Fibroblast of mammary gland (primary cell): ENCODE measurements at places on chromosomes 13 and 19.

DNA sequence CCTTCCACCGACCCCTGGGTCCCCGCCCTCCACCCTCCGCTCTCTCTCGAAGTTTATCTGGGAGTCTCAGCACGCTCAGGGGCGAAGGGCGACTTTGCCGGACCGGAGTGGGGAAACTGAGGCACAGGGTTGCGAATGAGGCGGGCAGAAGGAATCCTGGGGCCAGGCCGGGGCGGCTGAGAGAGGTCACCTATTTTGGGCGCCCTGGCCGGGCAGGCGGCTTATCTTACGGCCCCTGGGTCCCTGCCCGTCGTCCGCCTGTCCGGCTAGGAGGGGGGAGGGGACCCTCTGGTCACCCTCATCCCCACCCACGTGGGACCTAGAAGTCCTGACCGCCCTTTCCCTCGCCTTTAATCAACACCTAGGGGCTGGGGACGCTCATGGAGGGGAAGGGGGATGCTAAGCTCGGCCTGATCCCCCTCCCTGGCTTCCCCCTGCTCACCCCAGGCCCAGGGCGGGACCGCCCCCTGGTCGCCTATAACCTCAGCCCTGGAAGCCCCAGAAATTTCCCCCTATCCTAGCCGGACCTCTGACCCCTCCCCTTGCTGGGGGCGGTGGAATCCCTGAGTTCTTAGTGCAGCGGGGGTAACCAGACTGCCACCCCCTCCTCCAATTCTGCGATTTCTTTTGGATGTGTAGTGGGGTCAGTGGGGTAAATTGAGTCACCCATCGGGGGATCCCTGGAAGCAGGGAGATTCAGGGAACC lies 556 bp downstream of the TRIP10 start:
- DNase-seq, result no peak

GRCh38 chr19:14118165-14119051 lies 846 bp upstream of the PRKACA start:
- DNase-seq, result peak; percentile 78

GRCh38 chr19:40804783-40805242 lies 5.8 kb downstream of the EGLN2 start:
- DNase-seq, result no peak

DNA sequence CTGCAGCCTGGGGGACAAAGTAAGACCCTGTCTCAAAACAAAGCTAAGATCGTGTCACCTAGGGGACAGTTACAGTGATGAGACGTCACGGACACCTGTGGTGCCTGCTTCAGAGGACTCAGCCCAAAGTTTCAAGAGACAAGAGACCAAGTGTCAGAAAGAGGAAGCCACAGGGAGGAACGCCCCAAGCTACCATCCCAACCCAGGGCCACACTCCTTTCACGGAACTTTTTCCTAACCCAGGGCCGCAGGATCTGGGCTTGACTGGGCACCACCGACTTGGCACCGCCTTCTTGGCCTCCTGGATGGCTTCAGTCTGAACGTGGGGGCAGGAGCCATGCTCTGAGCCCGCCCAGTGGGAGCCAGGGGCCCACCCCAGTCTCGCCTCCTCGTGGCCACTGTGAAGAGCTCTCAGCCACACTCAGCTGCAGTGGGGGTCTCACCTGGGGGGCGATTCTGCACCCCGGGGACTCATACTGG lies 8.5 kb downstream of the MOB3A start:
- DNase-seq, result no peak

DNA sequence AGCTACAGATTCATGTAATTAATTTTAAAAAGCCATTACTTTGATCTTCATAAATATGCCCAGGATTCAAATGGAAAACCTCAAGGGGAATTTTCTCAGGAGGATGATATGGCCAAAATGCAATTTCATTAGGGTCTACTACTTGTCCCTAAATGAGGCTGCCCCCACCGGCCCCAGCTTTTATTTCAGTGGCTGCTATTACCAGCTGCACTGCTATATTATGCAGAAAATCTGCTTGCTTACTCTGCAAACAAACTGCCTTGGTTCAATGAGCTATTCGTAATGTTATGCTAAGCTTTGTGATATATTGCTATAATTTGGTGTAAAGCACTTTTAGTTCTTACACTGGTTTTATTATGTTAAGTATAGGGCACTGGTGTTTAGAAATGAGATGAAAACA lies 137.3 kb upstream of the TMTC4 start:
- no peak for DNase-seq

DNA sequence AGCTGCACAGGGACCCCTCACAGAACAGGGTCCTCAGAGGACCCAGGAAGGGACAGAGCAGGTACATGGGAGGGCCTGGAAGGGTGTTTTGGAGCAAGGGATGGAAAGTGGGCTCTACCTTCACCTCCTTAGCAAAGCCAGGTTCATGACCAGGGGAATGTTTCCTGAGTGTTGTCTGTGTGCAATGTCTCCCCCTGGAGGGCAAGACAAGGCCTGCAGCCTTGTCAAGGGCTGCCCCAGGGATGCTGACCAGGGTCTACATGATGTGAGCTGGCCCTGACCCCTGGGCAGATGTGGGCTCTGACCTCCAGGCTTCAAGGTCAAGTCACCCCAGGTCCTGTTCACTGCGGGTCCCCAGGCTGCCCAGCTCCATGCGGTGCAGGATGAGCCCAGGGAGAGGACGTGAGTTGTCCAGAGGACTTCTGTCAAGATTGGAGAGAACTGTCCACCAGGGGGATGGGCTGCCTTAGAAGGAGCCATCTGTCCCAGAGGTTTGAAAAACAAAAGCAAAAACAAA lies 1.0 kb upstream of the CEACAM1 start:
- peak; percentile 42 for DNase-seq

DNA sequence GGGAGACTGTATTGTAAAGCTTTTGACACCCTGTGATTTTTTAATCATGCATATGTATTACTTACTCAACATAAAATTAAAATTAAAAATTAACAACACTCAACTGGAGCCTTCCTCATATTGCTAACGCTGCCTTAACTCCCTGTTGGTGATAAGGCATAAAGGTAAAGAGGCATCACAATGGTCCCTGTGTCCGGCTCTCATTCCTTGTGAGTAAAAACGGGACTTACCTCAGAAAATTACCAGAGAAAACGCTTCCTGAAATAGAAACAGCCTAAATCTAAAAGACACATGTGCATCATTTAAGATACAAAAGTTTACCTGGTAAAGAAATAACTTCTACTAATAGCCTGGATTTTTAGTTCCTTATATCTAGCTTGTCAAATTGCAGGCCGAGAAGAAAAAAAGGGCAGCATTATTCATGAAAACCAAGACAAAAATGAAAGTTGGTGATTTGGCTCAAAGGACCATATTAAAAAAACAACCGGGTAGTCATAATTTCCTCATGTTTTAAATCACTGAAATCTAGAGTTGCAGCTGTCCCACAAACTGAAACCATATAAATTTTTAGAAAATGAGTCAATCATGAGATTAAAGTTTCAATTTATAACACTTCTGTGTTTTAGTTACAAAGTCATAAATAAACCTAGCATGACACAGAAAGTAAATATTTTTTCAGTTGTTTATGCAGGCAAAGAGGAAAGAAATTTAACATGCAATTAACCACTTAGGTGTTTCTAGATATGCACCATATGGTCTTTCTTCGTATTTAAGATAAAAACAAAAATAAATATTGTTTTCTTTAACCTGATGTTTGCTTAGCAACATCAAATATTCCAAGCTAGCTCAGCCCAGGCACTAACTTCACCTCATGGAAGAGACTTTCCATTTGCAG lies 94.7 kb downstream of the MIPEP start:
- peak; percentile 67 for DNase-seq

GRCh38 chr13:40143559-40143958 lies 488.1 kb downstream of the COG6 start:
- DNase-seq, result no peak

DNA sequence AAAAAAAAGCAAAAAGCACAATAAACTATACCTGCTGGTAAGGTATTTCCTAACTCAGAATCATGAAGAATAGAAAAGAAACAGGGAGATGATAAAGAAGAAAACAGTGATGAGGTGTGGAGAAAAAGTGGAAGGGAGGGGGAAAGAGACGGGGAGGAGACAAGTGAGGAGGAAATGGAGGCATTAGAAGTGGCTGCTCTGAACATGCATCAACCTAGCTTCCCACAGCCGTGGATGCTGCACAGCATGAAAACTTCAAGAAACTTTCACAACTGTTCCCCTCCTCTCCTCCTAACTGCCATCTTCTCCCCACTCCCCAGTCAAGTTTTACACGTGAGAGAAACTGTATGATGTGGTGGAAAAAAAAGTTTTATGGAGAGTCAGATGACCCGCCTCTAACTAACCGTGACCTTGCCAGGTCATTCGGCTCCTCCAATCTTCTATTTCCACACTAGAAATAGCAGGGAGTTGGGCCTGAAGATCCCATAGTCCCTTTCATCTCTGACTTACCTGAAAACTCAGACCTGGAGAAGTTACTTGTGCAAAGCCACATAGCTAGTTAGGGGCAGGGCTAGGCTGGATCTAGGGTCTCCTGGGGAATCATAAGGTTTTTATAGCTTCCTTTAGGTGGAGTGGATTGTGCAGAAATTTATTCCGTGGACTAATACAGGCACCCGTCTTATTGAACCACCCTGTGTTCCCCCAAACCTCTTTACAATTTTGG lies 461.9 kb downstream of the KLF5 start:
- no peak for DNase-seq

DNA sequence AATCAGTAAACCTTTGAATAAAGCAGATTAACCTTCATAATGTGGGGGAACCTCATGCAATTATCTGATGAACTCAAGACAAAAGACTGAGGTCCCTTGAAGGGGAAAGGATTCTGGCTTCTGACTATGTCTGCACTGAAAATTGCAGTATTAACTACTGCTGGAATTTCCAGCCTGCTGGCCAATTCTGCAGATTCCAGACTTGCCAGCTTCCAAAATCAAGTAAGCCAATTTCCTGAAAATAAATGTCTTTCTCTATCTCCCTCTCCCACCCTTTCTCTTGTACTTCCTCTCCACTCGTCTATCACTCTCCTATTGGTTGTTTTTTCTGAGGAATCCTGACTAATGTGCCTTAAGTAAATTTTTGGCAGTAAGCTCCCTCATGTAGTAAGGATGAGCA lies 1479.9 kb upstream of the PRR20A start:
- no peak for DNase-seq

GRCh38 chr19:22606954-22607652 lies 27.0 kb upstream of the ZNF492 start:
- DNase-seq, result no peak

DNA sequence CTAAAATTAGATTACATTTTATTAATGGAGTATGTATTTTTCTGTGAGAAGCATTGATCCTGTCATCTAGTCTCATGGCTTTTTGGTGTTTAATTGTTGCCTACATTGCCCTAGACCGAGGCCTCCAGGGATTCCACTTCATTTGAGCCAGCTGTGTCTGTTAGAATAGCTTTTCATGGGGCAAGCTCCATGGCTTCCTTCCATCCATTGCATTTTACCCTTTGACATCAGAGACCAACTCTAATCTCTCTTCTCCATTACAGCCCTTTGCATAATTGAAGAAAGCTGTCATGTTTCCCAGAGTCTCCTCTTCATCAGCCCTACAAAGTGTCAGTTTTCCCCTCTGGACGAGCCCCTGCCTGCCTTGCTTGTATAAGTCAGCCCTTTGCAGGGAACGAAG lies 70.6 kb downstream of the MTUS2 start:
- no peak for DNase-seq

GRCh38 chr13:84668637-84669036 lies 786.4 kb upstream of the SLITRK1 start:
- DNase-seq, result no peak

DNA sequence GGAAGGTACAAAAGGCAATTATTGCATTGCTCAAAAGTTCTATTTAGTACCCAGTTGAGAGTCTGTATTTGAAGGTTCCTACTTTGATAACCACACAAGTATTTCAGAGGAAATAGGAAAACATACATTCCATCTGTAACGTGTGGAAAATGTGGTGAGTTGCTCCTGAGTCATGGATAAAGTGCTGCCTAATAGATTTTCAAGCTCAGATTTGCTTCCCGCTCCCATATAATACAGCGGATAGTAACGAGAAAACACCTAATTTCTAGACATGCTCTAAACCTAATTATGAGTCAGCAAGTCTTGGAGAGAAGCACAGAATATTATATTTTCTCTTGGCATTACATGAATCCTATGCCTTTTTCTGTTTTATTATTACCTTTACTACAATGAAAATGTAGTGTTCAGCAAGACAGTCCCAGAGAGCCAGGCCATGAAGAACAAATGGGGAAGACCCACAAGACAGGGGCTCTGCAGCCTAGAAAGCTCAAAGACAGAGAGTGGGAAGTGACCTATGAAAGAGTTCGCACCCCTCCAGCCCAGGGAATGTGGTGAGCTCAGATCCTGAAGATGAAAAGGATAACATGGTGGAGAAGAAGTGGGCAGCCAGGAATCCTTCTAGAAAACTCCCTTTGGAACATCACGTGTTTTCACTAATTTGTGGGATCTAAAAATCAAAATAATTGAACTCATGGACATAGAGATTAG lies 116.1 kb downstream of the STARD13 start:
- peak; percentile 90 for DNase-seq
